SK-N-DZ (cell line): ENCODE measurements at places on chromosomes 7 and 10.

- DNase-seq, result no peak
Measured at GRCh38 chr7:94003446-94004023, 620 bp downstream of the BET1 start.

DNA sequence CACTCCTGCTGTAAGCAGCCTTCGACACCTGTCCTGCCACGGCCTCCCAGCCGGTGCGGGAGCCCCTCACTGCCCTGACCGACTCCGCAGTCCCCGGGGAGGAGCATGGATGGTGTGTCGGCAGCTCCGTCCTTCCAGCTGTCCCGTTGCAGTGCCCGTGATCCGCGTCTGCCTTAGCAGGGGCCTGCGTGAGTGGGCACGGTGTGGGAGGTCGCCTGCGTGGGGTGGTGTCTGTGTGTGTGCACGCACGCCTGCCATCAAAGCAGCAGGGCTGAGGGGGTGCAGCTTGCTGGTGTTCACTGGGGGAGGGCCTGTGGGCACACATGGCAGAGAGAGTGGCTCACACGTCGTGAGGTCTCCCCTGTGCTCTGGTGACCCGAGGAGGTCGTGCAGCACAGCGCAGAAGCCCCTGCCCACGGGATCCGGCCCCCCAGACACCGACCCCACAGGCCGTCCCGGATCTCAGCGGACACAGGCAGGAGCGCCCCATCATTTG, 10.3 kb downstream of the MAFK start:
- DNase-seq, result no peak

DNA sequence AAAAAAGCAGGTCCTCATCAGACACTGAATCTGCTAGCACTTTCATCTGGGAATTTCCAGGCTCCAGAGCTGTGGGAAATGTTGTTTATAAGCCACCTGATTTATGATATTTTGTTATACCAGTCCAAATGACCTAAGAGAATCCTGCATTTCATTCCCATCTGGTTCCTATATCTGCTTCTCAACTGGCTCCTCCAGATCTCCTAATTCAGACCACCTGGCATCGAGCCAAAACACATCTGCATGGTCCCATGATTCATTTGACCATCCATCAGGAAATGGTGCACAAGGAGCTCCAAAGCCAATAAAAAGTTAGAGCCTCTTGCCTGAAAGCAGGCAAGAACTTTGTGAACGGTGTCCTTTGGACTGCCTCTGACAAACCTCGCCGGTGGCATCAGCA, 108.9 kb downstream of the IPMK start:
- no peak for DNase-seq

GRCh38 chr7:115137816-115138215, 215.9 kb downstream of the MDFIC start:
- no peak for DNase-seq

DNA sequence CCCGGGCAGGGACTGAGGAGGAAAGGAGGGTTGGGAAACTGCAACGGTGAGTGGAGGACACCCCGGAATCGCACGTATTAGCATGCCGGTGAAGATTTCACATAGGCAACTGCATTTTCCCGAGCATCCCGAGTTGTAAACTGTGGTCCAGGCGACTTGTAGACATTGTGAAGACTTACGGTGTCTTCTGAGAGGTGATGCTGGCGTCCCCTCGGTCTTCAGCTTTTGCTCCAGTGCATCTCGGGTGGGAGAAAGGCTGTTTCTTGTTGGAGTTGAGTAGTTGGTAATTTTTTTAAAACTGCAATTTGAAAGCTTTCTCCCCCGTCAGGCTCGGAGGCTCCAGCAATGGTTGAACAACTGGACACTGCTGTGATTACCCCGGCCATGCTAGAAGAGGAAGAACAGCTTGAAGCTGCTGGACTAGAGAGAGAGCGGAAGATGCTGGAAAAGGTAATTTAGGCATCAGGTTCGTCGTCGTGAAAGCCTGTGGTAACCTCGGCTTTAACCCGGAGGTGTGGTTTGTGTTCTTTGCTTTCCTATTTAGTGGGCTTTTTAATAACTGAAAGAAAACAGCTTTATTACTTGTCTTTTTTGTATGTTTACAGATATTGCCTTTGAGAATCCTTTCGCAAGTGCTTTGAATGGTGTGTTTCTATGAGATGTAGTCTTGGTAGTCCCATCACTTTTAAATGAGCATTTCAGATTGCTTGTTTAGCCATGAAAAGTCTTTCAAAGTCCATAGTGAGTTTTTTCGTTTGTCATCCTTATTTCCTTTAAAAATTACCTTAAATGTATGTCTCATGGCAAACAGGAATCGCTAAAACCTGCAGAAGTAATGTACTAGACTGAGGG, 687 bp downstream of the HELLS start:
- no peak for DNase-seq

DNA sequence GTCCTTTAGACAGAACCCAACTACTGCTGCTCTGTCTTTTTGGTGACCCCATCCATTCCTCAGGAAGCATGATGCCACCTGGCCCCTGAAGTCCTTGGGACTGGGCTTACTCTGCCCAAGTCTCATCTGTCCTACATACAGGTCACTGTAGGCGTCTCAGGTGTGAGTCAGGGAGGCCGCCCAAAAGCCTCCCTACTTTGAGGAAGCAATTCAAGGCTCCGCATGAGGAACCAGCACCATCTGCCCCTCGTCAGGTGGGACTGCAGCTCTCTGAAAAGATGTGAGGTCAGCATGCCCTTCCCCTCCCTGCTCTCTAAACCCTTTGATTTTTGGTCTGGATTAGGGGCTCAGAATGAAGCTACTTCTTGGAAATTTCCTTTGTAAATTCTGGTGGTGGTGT, 354.8 kb downstream of the CXCL12 start:
- peak; percentile 22 for DNase-seq
